ENCODE measurements at places on chromosomes 1 and 21.

DNA sequence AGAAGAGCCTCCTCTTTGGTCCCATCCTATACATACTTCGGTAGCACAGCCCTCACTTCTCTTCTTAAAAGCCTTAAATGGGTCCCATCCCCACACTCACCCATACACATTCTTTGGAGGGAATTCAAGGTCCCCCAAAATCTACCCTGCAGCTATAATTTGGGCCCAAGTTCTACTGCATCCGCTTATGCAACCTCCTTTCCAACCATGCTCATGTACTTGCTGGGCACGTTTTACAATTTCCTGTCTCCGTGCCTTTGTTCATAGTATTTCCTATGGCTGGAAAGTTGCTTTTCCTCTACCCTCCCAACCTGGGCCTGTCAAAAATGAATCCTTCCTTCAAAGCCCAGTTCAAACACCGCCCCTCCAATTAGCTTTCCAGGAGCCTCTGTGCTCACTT is 99.7 kb downstream of the SLC45A1 start:
- no peak for DNase-seq

DNA sequence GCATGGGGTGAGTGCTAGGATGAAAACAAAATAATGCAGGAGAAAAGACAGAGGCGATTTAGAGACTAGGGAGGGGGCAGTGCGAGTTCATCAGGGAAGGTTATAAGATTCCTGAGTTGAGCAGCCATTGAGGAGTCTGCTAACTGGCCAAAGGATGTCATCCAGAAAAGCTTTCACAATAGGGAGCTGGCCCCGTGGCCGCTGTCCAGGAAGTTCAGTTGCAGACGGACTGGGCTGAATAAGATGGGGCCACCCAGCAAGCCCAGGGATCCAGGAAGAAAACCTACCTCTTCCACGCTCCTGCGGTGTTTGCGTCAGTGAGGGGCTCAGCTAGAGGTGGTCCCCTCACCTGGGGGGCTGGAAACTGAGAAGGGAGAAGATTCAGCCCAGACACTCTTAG is 4.0 kb upstream of the PKP1 start:
- DNase-seq, result no peak

DNA sequence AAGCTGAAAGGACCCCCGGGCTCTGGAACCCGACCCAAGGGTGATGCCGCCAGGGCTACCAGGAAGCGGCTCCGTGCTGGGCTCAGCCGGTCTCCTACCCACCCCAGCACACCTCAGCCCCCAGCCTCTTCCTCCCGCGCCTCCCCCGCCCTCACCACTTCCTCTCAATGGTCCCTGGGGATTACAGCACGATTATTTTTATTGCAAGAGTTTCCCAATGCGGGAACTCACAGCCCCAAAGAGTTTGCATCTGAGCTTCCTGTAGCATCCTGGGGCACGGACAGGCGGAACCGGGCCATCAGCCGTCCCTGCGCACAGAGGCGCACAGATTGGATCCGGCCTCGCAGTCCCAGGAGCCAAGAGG is 8.7 kb upstream of the SLX9 start:
- DNase-seq, result no peak

DNA sequence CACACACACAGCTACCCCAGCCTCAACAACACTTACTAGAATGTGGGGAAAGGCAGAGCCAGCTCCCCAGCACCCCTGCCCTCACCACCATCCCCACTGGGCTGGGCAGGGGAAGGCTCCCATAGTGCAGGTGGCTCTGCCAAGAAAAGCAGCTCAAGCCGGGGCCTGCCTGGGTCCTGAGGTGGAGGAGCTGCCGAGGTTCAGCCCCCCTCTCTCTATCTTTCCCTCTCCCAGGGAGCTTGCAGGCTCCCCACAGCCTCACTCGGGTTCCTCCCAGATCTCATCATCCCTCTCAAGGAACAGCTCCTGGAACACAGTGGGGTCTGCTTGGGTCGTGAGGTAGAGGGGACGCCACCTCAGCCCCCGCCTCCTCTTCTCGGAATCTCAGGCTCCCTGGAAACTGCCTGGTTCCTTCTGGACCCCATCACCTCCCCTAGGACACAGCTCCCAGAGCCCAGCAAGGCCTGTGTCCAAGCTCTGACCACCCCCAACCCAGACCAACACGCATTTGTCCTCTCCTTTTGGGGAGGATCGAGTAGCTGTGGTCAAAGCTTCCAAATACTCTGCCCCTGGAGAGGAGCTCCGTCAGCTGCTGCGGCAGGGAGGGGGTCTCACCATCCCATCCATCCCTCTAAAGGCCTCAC is 704 bp downstream of the S100A16 start:
- no peak for DNase-seq

DNA sequence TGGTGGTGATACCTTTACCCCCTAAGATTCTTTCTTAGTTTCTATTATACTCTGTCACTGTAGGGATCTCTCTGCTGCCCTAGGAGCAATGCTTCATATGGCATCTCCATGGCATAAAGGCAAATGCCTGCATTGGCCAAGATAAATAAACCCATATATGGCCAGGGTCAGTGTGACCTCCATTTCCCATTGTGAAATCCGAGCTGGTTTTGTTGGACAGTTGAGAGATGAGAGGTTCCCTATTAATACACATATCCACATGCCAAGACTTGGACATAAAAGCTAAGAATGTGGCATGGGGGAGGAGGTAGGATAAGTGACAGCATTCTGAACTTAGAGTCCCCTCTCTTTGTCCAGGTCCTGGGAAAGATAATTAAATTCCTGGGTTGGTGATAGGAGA is 1.4 kb downstream of the TPM3 start:
- no peak for DNase-seq

GRCh38 chr21:27192281-27192949 is 225.5 kb upstream of the ADAMTS5 start:
- DNase-seq, result no peak

GRCh38 chr1:165527251-165528007 is 16.4 kb upstream of the LRRC52 start:
- no peak for DNase-seq

GRCh38 chr1:38291906-38292521 is 245.4 kb upstream of the POU3F1 start:
- no peak for DNase-seq
